Natural killer cell (primary cell): ENCODE measurements at places on chromosomes 3 and 15.

DNA sequence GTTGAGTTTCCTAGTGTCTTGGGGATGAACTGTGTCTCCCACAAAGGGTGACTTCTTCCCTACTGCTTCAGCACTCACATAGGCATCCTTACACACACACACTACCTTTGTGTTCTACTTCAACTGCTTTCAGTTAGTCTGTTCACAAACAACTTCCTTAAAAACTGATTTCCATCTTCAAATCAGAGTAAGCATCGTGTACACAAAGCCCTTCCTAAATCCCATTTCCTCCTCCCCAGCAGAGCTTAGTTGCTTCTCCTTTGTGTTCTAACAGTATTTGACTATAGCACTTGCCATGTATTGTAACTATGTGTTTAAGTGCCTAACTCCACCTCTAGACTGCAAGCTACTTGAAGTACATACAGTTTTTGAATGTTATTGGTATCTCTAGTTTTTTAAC, 71.7 kb downstream of the TNIK start:
- DNase-seq, result no peak

DNA sequence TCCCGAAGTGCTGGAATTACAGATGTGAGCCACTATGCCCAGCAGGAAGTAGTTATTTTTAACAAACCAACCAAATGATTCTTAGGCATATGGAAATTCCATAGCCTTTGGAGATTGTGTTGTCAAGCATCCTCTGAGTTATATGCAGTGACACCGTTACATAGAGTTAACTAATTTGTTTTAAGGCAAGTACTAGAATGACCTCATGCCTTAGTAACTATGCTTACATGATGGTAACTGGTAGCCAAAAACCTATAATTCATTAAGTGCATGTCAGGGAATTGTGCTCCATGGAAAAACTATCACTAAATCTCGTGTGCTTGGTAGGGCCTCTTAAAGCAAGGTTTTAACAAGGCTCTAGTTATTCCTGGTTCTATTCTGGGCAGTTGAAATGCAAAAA, 392.8 kb downstream of the TUSC7 start:
- no peak for DNase-seq

DNA sequence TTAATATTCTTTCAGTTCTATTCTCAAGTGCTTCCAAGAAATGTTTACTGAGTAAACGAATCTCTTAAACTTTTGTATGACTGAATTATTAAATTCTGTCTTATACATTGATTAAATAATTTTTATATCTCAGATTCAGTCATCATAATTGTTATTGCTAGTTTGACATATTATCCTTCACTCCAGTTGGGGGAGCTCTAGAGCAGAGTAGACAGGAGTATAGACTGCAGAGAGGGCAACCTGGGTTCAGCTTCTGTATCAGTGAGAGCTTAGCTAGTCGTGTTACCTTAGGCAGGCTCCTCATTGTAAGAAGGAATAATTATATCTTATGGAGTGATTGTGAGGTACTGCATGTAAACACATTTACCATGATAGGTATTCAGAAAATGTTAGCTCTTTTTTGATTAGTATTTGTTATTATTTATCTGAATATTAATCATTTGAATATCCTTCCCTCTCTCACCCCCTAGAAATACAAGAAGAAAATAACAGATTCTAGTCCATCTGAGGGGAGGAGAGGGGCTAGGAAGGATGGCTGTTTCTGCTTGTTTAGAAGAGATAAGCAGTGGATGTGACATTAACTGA, 31.0 kb upstream of the ZCWPW2 start:
- DNase-seq, result peak; percentile 82

DNA sequence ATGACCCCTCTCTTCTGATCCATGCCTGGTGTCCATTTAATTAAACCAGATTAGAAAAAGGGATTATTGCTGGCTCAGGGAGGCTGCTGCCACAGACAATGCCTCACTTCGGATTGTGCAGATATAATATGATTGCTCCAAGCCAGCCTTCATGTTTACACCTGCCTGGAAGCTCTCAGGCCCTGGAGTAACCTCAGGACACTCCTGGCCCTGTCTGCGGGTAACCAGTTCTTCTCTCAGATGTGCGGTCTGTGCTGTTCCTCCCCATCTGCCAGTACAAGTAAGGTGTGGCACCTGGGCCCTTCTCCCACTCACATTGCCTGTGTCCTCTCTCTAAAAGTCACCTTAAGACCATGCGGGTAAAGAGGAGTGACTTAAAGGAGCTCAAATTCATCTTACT, 8.8 kb upstream of the GOLGA8J start:
- DNase-seq, result no peak

- no peak for DNase-seq
These were observed 74.6 kb upstream of the LEKR1 start for GRCh38 chr3:156751461-156752025.

DNA sequence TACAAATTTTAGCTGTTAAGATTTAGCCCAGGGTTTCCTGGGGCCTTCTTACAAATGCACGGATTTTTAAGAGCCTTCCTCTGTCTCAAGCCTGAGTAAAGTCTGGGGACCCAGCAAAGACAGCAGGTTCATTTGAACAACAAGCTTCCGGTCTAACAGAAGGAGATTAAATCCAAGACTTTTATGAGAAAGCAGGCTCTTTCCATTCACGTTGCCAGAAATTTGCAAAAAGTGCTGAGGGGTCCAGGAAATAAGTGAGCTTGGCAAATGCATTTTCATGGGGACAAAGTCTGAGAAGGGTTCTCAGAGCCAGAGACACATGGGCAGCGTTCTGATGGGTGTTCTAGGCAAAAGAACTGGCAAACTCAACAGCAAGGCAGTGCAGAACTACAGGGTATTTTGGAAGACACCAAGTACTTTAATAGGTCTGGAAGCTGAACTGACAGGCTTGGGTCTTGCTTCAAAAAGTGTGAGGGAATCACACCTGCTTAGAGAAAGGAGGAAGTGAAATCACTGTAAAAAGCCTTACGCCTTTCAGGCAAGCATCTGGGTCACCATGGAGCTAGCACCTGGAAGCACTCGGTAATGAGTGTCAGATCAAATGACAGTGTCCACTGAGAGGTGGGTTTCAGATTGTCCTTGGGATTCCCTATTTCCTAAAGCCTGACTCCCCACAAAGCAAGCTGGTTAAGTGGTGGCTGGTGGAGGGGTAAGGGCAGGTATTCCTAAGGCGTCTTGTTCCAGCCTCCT, 115.8 kb upstream of the ARHGEF3 start:
- DNase-seq, result peak; percentile 58

DNA sequence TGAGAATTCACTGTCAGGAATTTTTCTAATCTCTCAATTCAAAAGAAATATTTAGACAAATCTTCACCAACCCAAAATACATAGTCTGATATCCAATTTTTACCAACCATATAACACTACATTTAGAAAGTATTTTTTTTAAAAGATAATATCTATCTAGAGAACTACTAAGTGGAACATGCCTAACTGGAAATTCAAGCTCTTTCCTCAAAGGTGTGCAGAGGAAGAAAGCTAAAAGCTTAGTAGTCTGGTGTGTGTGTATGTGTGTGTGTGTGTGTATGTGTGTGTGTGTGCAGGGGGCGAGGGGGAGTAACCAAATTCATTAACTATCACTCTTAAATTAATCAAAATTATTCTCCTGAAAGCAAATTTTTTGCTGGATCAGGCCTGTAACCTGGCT, 797.3 kb downstream of the NAALADL2 start:
- DNase-seq, result no peak

GRCh38 chr3:128781164-128781563, 55.2 kb downstream of the RAB7A start:
- DNase-seq, result no peak

DNA sequence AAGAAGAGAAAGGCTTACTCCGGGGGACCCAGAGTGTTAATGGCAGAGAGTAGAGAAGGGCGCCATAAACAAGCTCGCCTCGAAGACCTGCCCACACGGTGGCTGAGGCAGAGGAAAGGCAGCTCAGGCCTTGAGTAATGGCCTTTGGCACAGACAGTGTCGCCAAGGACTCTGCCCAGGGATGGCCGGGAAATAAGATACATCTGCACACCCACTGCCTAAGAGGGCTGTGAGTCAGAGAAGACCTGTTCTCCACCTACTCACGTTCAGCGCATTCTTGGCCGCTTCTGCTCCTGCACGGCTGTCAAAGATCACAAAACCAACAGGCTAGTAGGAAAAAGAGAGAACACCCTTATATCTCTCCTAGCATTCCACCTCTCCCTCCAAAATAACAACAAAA, 26.2 kb downstream of the RBPMS2 start:
- DNase-seq, result no peak

- DNase-seq, result no peak
These were observed 45.2 kb downstream of the CDAN1 start for GRCh38 chr15:42691770-42692169.

- DNase-seq, result no peak
These were observed 7.2 kb upstream of the ZNF609 start for GRCh38 chr15:64452988-64453688.

GRCh38 chr3:62036726-62037125, 336.6 kb downstream of the FEZF2 start:
- no peak for DNase-seq

GRCh38 chr3:18901571-18901970, 246.7 kb upstream of the KCNH8 start:
- no peak for DNase-seq

- no peak for DNase-seq
These were observed 129.6 kb downstream of the FOXP1 start for GRCh38 chr3:71453822-71454511.

DNA sequence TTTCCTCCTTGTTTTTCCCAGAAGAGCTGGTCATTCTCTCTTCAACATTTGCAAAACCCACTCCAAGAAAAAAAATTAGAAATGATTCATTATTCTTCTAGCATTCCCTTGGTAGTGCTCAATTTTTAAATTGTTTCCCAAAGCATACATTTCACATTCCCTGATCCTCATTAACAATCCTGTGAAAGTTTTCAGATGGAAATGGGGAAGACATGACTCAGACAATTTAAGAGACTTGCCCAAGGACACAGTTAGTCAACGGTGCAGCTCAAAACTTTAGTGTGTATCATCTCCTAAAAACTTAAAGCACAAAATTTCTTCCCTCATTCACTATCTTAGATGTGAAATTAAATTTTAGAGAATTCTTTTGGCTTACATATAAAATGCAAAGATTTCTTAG, 17.1 kb upstream of the ABI3BP start:
- no peak for DNase-seq

- peak; percentile 35 for DNase-seq
These were observed 36.3 kb upstream of the PLA2G4E start for GRCh38 chr15:42056934-42057798.

GRCh38 chr3:194136519-194137007, 615 bp downstream of the HES1 start:
- DNase-seq, result no peak

DNA sequence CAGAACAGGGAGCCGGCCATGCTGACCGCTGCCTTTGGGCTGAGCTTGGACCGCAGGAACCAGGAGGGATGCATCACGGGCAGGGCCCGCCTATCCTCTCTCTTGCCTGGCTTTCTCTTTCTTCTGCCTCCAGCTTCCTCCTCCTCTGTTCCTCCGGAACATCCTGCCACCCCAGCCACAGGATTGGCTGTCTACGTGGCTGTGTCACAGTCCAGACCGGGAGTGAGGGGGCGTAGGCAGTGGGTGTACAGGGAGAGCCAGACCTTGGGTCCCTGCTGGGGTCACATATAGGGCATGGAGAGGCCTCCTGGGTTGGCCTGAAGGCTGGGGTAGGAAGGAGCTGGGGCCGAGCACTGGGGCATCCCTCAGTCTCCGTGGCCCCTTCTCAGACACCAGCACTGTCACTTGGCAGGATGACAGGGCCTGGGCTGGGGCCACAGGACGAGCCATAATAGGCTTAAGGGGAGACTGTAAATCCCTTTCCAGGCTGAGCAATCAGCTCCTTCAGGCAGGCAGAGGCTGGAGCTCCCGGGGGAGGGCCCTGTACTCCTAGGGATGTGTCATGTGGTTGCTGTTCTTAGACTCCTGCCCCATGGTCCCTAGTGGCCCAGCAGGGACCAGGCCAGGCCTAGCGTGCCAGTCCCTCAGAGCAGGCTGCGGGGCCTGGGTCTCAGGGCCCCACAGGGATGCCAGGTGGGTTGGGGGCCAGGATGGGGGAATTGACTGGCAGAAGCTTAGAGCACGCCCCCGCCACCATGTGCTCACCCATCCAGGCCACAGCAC, 25.4 kb downstream of the LINGO1 start:
- no peak for DNase-seq
